Inflammatory macrophage (primary cell): ENCODE measurements at places on chromosomes 4 and X.
A peak's percentile ranks its signal among the peaks of the same experiment; 100 is the strongest.

DNA sequence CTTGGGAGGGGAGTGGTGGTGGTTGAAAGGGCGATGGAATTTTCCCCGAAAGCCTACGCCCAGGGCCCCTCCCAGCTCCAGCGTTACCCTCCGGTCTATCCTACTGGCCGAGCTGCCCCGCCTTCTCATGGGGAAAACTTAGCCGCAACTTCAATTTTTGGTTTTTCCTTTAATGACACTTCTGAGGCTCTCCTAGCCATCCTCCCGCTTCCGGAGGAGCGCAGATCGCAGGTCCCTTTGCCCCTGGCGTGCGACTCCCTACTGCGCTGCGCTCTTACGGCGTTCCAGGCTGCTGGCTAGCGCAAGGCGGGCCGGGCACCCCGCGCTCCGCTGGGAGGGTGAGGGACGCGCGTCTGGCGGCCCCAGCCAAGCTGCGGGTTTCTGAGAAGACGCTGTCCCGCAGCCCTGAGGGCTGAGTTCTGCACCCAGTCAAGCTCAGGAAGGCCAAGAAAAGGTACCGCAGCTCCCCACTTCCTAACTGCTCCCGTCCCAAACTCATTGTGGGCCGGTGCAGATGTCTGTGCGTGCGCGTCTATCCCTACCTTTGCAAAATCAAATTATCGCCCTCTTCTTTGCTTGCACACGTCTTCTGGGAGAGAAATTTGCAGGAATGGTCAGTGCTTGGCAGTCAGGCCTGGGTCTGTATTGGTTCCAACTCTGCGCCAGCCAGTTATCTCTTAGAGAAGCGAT is 533 bp downstream of the IL15 start:
- peak; percentile 50 for DNase-seq

- DNase-seq, result no peak
Observed at GRCh38 chr4:127335732-127336131, 297.0 kb upstream of the INTU start.

DNA sequence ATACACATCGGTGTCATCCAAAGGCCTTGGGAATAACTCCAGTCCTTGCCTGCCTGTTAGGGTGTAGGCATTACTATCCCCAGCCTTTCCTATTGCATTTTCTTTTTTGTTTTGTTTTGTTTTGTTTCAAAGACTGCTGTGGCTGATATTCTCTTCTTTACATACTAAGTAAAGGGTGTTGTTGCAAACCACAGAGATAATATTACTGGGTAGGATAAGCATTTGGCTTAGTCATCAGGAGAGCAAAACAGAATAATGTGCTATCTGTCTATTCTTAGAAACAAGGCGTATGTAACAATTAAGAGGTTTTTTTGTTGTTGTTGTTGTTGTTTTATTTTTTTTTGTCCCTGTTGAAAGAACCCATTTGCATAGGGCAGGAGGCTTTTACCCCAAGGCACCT is 41.8 kb downstream of the UGT2B28 start:
- DNase-seq, result no peak

GRCh38 chr4:146814750-146815149 is 130.9 kb downstream of the TTC29 start:
- DNase-seq, result no peak

DNA sequence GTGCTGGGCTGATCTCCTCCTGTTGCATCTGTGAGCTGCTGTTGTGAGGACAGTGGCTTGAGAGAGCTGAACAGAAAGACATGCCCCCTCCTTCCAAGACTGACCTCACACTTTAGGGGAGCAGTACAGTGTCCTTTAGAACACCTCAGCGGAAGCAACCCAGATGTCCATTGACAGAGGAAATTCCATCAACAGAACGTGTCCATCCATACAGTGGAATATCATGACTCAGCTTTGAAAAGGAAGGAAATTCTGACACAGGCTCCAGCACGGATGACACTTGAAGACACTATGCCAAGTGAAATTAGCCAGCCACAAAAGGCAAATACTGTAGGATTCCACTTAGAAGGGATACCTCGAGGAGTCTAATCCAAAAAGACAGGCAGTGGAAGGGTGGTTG is 103.5 kb downstream of the GPR143 start:
- no peak for DNase-seq

DNA sequence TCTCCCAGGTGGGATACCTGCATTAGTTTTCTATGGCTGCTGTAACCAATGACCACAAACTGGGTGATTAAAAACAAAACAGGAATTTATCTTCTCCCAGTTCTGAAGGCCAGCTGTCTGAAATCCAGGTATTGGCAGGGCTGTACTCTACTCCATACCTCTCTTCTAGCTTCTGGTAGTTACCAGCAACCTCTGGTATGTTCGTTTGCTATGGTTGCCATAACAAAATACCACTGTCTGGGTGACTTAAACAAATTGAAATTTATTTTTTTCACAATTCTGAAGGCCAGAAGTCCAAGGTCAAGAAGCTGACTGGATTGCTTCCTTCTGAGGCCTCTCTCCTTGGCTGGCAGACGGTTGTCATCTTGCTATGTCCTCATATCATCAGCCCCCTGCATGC is 642.1 kb upstream of the TENM3 start:
- no peak for DNase-seq

GRCh38 chrX:7280520-7280919 is 132.6 kb upstream of the PUDP start:
- no peak for DNase-seq

DNA sequence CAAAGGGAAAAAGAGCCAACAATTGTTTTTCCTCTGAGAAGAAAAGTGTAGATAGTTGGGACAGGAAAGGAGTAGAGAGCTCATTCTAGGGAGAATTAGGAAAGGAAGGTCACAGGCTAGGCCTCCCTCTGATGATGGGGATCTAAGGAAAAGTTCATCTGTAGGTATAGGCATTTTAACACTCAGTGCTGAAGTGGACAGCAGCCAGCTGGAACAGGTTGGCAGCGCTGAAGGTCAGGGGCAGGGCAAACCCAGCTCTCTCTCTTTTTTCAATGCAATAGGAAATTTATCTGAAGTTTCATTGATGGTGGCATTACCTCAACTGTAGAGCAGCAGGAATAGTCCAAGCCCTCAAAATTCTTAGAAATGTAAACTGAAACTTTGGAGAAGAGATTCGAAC is 98.5 kb upstream of the ETNPPL start:
- DNase-seq, result no peak

DNA sequence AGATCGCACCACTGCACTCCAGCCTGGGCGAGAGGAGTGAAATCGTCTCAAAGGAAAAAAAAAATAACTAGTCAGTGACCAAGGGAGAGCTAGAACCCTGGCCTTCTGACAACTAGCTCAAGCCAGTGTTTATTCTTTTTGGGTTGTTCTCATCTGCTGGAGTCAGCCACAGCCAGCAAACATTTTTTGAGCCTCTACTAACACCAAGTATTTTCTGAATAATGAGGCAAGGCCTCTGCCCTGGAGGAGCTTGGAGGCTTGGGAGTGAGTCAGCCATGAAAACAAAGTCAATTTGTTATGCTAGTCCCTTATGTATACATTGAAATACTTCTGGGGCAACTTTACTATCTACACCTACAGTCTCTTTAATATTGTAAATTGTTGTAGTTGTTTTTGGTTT is 46.5 kb downstream of the TMA16 start:
- no peak for DNase-seq

GRCh38 chr4:95087657-95088455 is 330.1 kb downstream of the BMPR1B start:
- no peak for DNase-seq

GRCh38 chr4:25160714-25161592 is 704 bp upstream of the SEPSECS start:
- no peak for DNase-seq

GRCh38 chr4:48081196-48081595 is 52.9 kb downstream of the TXK start:
- no peak for DNase-seq

DNA sequence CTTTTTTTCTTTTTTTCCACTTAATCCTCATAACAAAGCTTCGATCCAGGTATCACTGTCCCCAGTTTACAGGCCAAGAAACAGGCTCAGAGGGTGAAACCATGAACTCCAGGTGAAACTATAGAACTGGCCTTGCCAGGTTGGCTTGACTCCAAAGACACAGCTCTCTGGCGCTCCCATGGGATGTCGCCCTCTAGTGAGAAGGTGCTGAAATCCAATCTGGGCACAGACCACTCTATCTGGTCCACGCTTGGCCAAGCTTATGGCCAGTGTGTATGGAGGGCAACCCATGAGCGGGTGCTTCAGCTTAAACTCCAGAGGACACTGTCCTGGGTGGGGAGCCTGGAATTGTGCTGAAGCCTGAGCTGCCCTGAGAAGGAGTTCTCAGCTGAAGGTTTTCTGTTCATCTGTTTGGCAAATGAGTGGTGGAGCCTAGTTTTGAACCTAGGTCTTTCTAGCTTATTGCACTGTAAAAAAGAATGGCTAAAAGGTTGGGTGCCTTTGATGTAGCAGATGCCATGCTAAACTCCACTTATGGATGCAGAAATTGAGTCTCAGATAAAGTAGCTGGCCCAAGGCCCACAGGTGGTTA is 70.5 kb downstream of the SEL1L3 start:
- DNase-seq, result no peak

GRCh38 chr4:98643755-98644154 is 14.7 kb downstream of the TSPAN5 start:
- no peak for DNase-seq

DNA sequence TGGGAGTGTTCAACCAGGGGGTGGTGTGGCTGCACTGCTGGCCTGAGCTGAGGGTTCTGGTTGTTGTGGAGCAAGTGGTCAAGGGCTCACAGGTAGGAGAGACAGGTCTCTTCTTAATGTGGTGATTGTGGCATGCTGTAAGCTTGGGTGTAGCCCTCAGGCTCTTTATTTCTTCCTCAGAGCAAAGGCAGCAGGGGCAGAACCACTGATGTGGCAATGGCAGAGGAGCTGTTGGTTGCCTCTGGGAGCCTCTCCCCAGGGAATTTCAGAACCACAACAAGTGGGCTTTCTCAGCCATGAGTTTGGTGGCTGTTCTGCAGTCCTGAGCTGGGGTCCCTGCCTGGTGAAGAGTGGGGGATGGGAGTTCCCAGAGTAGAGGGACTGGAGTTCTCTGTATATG is 1017.2 kb downstream of the SH3BGRL start:
- no peak for DNase-seq

- DNase-seq, result no peak
Observed at GRCh38 chr4:107996949-107997788, 7.5 kb downstream of the HADH start.

GRCh38 chr4:89216866-89217265 is 90.7 kb downstream of the GPRIN3 start:
- DNase-seq, result no peak

GRCh38 chr4:99847362-99847976 is 30.8 kb downstream of the DAPP1 start:
- peak; percentile 32 for DNase-seq

GRCh38 chrX:153925387-153925738 is 701 bp downstream of the ARHGAP4 start:
- DNase-seq, result no peak

- peak; percentile 63 for DNase-seq
Observed at GRCh38 chrX:155819966-155820491, 61.1 kb upstream of the VAMP7 start.

DNA sequence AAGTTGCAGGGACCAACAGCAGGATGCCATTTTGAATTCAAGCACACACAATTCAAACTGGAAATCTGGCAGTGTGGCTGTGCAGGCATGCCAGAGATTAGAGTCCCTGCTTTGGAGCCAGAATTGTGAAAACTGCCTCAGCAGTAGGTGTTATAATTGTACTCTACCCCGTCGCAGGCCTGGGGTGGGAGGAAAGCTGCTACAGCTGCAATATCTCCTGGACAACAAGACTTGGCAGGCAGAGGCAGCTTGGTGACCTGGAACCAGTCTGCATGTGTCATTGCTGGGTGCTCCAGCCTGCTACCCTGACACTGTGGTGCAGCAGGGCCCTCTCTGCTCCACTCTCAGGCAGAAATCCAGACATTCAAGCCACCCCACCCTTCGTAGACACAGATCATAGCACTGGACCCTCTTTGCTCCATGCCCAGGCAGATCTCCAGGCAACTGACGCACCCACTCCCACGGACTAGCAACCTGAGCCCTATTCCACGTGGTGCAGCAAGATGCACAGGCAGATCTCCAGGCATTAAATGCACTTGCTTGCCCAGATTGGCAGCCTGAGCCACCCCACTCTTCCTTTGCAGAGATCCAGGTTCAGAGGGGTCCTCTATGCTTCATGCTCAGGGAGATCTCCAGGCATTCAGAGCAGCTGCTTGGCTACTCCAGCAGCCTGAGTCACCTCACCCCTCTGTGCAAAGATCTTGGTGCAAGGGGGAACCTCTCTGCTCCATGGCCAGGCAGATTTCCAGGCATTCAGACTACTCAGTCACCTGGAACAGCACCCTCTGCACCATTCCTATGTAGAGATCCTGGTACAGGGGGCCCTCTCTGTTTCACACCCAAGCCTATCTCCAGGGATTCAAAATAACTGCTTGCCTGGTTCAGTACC is 140.5 kb downstream of the LRBA start:
- no peak for DNase-seq

GRCh38 chr4:139955600-139955999 is 198.4 kb downstream of the MAML3 start:
- DNase-seq, result no peak

GRCh38 chr4:4532371-4533154 is 9.3 kb downstream of the STX18 start:
- DNase-seq, result no peak

- no peak for DNase-seq
Observed at GRCh38 chrX:44913656-44914531, 40.9 kb downstream of the KDM6A start.

DNA sequence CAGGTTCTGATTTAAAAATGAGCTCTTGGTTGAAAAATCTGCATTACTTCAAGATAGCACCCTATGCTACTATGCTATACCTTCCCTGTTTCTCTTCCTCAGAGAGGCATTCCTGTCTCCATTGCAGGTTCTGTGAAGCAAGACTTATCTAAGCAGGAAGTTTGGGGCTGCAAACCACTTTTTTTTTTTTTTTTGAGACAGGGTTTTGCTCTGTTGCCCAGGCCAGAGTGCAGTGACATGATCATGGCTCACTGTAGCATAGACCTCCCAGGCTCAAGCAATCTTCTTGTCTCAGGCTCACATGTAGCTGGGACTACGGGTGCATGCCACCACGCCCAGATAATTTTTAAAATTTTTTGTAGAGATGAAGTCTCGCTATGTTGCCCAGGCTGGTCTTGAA is 4.0 kb upstream of the CCNG2 start:
- peak; percentile 21 for DNase-seq

- DNase-seq, result peak; percentile 65
Observed at GRCh38 chr4:37757761-37758160, 68.7 kb upstream of the PGM2 start.
